ENCODE measurements at places on chromosomes 7 and 10. TPM values are rescaled to one million over a fixed set of nuclear protein-coding genes. Genes with fewer than 3 reads are reported as not detected.

The NSMCE4A gene
- total RNA-seq = 56.9 TPM

The NPY4R gene
- total RNA-seq = 34.8 TPM

The IDI2 gene
- total RNA-seq = 0.09 TPM

The SCART1 gene
- 0.10 TPM for total RNA-seq

The POM121C gene
- total RNA-seq = 36.1 TPM

The SLC18A3 gene
- not detected for total RNA-seq

The PNLIP gene
- total RNA-seq = 0.28 TPM

Measured in A549 treated with AZD2906 at 1 μM for 4 hours (cell line).